Stimulated activated CD4-positive, alpha-beta T cell treated with anti-CD3 and anti-CD28 coated beads, Interleukin-15, amount 100 ng/mL, for 24 hours (primary cell): ENCODE measurements at places on chromosomes 13 and 19.

DNA sequence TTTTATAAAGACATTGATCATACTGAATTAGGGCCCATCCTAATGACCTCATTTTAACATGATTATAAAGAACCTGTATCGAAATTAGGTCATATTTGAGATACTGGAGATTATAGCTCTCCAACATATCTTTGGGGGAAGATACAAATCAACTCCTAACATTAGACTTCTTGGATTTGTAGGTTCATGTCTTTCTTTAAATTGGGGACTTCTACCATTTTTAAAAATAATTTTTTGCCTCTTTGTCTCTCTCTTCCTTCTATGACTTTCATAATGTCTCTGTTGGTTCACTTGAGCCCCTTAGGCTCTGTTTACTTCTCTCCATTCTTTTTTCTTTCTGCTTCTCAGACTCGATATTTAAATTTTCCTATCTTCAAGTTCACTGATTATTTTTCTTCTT lies 57.2 kb downstream of the RNF17 start:
- DNase-seq: no peak

DNA sequence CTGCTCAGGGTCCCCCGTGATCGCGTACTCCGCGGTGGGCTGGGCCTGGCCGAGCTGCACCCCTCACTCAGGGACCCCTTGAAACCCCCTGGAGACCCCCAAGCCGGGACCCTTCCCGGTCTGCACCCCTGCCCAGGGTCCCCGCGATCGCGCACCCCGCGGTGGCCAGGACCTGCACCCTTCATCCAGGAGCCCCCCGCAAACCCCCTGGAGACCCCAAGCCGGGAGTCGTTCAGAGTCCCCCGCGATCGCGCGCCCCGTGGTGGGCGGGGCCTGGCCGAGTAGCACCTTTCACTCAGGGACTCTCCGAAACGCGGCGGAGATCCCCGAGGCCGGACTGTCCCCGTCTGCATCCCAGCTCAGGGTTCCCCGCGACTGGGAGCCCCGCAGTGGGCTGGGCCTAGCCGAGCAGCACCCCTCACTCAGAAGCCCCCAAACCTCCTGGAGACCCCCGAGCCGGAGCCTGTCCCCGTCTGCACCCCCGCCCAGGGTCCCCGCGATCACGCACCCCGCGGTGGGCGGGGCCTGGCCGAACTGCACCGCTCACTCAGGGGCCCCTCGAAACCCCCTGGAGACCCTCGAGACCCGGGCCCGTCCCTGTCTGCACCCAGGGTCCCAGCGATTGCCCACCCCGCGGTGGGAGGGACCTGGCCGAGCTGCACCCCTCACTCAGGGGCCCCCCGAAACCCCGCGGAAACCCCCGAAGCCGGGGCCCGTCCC lies 748 bp downstream of the LMNB2 start:
- DNase-seq: peak; percentile 73

GRCh38 chr13:45178349-45179162 lies 22.3 kb downstream of the KCTD4 start:
- DNase-seq: no peak

DNA sequence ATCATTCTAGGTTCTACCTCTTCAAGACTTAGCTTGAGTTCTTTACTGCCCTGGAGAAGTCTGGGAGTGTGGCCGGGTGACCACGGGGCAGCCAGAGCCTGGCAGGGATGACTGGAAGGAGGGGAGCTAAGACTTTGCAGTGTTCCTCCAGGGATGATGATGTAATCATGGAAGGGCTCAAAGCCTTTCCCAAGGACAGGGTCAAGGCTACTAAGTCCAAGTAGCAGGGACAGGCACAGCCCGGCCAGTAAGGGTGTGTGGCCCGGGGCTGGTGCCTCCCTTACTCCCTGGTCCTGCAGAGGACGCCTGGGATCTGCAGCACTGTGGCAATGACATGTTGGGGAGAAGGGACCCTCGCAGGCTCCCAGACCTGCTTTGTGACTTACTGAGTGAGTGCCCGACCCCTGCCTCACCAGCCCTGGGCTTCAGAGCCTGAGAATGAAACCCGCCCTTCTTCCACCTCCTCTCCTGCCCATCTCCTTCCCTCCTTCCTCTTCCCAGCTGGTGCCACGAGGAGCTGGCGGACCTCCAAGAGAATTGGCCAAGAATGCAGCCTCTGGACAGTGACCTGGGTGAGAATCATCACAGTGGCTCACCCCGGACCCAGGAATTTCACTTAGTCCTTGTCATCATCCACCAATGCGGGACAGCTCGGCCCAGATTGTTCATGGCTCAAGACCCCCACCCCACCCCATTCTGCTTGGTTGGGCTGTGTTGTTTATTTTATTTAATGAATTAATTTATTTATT lies 15.6 kb upstream of the FBXO17 start:
- no peak for DNase-seq

DNA sequence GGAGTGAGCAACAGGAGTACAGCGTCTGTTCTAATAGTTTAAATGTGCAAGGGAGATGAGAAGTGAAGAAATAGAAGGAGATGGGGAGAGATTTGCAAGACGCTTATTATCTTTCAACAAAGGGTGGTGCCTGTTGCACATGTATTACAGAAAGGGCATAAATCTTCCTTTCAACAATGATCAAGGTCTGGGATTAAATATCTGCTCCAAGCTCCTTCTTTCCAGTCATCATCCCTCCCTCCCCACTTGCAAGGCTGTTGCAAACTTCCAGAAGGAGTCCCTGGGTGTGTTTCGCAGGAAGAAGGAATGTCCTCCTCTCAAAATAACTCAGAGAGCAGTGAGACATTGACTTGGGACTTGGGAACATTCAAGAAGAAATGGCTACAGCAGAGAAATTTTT lies 63.5 kb upstream of the MYCBP2 start:
- DNase-seq: no peak

GRCh38 chr13:94128430-94128829 lies 351.1 kb downstream of the DCT start:
- DNase-seq: no peak

GRCh38 chr13:87837522-87837921 lies 166.4 kb downstream of the SLITRK5 start:
- DNase-seq: no peak

- no peak for DNase-seq
Measured at GRCh38 chr13:30319655-30320054, 12.3 kb upstream of the KATNAL1 start.

DNA sequence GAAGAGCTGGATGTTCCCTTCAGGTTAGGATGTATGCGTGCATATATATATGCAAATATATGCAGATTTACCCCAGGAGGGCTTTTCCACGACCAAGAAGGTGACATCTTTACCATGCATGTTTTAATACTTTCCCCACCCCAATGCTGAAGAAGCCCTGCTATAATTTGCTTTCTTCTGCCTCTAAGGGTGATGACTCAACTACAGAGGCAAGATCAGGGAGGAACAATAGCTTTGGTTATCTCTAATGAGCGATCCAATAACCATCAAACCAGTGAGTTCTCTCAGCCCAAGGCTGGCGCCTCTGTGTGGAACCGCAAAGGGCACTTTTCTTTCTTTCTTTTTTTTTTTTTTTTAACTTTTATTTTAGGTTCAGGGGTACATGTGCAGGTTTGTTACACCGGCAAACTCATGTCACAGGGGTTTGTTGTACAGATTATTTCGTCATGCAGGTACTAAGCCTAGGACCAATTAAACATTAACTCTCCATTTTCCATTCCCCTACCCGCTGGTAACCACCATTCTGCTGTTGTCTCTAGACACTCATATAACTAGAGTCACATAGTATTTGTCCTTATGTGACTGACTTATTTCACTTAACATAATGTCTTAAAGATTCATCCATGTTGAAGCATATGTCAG lies 25.7 kb upstream of the UBE2L5 start:
- no peak for DNase-seq

DNA sequence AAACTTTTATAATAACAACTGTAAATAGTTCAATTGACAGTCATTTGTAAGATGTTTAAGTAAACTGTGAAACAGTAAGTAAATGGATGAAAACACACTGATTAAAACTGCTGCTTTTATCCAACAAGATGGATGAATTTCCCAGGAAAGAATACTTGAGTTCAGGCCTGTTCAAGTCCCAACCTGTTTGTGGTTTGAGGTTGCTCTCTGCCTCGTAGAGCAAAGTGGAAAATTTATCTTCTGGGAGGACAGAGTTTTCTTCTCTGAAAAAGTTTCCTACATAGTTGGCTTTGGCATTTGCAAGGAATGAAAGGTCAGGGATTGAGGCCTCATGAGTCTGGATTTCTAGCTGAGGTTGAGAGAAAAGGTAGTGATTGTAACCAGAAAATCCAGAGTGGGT lies 15.2 kb upstream of the ZNF543 start:
- no peak for DNase-seq

- DNase-seq: no peak
Measured at GRCh38 chr19:55443045-55443823, at the start of gene SHISA7. TSS of gene SHISA7 (minus strand) at chr19:55443300. CDS start at chr19:55442863, 437 bp downstream.

DNA sequence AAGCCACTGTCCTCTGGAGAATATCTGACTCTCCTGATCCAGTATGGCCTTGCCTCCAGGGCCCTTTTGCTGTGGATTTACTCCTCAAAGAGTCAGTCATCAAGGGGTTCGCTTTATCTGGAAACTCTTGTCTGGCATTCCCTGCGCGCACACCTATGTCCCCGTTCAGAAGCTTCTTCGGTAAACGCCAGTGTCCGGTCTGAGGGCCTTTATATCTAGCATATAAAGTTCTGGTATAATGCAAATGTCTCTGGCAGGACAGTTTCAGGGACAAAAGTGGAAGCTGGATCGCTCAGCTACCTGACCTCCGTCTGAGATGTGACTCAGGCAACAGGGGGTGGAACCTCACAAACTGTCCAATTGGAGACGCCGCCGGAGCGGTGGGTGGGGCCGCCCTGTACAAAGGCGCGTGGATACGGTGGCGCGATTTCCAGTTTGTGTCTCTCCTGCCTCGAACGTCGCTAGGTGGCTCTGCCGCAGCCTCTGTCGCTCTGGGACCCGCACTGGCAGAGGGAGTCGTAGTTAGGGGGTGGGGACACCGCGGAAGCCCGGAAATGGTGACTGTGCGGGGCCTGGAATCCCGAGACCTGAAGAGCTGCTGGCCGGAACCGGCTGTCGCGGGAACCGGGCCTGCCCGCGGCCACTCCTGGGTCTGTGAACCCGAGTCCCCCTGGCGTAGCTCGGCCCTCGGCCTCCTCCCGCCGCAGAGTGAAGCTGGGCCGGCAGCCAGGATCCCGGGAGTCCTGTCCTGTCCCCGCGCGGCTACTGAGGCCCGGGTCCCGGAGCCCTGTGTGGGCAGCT lies 10.6 kb upstream of the ZNF709 start:
- peak; percentile 97 for DNase-seq

DNA sequence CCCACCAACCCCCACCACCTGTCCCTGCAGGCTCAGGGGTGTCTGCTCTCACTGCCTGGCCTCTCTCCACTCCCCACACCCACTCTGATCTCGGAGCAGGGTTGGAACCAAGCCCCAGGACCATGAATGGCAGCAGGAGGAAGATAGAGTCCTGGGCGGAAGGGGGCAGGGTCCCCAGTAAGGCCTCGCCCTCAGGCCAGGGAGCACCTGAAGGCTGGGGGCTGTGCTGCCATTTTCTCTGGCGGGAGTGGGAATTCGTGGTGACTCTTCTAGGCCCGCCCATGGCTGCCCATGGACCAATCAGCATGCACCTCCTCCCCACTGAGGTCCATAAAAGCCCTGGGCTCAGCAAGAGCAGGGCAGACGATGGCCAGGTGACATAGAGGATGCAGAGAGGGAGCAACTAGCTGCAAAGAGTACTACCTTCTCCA lies 25.0 kb downstream of the KBTBD6 start:
- no peak for DNase-seq

DNA sequence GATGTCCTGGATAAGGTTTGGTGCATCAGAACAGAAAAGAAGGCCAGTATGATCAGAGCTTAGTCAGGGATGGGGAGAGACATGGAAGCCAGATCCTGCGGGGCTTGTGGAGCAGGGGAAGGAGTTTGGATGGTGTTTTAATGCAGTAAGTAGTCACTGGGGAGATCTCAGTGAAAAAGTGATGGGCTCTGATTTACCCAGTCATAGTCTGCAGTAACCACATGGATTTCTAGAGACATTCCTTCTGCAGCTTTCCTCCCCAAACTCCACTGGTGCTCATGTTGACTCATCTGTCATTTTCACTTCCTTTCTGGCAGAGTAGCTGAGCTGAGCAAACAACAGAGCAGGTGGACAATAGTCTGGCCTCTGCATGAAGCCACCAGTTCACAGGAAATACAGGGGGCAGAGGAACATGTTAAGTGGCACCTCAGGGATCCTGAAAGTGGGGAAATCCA lies 144.1 kb downstream of the DPF1 start:
- DNase-seq: peak; percentile 12

DNA sequence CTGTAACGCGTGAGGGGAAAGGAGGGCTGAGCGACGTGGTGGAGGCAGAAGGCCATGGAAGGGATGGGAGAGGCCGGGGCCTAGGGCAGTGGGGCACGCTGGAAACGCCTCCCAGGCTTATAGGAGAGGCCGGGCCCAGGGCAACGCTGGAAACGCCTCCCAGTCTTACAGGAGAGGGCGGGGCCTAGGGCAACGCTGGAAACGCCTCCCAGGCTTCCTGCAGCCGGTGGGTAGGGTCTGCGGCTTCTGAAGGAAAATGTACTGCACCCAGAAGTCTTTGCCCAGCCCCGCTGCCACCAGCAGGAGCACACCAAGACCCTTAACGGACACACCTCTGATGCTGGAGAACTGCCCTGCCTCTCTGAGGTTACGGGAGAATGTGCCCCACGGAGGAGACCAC lies 9.1 kb downstream of the CACTIN start:
- DNase-seq: peak; percentile 38

- no peak for DNase-seq
Measured at GRCh38 chr13:48536621-48537250, 3.9 kb upstream of the RCBTB2 start.

- DNase-seq: peak; percentile 86
Measured at GRCh38 chr19:10543420-10544241, at the start of gene ATG4D. TSS of gene ATG4D (plus strand) at chr19:10543904. CDS start at chr19:10544091, 187 bp downstream.

DNA sequence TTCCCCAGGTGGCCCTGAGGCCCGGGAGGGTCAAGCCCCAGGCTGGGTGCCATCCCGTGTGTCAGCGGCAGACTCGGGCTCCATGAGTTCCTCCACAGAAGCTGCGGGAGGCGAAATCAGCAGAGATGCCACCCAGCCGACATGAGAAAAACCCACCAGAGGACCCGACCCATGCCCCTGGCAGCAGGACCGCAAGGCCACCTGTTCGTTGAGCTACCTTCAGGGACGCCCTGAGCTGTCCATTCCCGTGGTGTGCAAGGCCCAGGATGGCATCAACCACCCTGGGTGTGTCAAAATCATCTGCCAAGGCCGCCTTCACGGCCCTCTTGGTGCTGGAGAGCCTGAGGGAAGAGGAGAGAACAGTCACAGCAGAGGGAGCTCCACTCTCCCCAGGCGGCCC lies 30.4 kb downstream of the NAXD start:
- DNase-seq: no peak

DNA sequence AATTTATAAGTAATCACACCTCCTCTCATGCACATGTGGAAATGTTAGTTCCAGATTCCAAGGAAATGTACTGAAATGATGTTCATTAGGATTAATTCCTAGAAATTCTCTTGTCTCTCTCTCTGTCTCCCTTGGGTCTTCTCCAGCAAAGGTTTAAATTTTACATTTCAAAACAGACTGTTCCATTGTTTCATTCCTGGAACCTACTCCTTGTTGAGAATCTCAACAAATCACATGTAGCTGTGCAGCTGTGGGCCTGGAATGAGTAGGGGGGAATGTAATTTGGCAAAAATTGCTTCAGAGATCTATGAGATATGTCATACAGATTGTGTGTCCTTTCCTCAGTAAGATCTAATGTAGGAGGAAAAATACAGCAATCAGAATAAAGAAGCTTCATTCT lies 46.2 kb upstream of the RFXAP start:
- DNase-seq: no peak

- DNase-seq: no peak
Measured at GRCh38 chr19:37987356-37988332, 80.6 kb downstream of the SIPA1L3 start.

GRCh38 chr13:113835461-113836270 lies 28.2 kb downstream of the GAS6 start:
- DNase-seq: no peak
